ENCODE measurements at places on chromosomes 3 and 15.

DNA sequence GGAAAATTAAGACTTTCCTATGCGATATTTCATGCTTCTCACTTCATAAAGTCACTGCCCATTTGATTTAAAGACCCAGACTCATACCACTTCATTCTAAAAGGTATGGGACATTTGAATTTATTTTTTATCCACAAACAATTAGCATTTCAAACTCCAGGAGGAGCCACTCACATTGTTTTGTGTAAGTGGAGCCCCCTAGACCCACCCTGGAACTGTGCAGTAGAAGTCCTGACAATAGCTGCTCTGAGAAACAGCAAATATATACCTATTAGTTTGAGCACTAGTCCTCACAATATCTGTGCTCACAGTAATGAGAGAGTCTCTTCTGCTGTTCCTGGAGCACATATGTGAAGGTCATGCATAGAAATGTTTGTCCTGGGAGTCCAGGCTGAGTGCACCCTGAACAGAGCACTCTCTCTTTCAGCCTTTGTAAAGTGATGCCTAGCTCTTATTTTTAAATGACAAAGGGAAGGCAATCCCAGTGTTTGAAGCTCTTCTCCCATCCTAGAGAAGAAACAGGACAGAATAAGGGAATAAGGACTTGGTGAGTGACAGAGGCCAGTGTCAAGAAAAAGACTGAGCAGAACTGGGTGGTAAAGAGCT, 127.5 kb upstream of the STRIT1 start:
- no peak for DNase-seq

DNA sequence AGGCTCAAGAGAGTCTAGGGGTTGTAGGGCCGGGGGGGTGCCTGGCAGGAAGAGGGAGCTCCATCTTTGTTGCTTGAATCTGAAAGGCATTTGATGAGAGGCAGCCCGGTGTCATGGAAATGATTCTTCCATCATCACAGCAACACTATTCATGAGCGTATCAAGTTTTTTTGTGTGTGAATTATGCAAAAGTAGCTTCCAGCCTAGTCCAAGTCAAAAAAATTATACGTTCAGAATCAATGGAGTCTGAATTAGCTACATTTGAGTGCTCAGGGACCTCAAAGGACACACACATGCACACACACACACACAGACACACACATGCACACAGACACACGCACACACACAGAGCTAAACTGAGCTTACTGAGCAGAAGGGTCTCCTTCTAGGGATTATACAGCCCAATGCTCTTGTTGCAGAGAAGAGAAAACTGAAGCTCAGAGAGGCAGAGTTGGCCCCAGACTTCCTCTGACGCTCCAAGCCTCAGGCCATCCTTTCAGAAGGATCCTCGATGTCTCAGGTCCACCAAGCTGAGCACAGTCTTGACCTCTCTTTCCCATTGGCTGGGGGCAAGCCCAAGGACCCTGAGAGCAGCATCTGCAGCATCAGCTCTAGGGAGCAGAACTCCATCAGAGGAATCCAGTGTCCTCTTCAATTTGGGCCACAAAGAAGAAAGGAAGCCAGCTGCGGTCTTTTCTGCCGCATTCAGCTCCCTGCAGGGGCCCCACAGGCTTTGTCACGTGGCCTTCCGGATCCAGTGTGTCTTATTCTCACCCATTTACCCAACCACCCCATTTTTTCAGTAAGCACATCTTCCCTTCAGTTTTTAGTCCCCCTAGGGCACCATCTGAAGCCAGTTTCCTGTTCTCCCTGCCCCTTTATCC, 228.0 kb downstream of the UACA start:
- DNase-seq: no peak

- DNase-seq: no peak
Observed at GRCh38 chr3:112619295-112619694, 21.6 kb downstream of the CCDC80 start.

DNA sequence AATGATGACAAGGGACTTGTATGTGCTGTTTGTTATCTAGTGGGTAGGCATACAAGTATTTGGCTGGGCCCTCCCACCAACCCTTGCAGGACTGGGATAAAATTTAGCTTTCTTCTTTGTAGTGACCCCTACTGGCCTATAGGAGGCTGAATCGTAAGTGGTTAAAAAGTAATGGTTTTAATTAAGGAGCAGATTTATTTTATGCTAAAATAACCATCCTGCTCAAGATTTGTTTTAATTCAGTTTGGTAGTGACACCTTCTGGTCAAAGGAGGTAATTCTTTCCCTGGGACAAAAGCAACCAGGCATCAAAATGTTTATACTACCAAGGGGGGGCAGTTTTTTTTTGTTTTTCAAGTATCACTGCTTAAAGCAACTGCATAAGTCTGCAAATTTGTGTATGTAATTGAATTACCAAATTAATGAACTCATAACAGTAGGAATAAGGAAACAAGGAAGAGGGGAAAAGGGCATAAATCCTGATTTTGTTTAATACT, 70.7 kb downstream of the TOP2B start:
- peak; percentile 55 for DNase-seq

- no peak for DNase-seq
Observed at GRCh38 chr3:111246967-111247760, 175.5 kb downstream of the NECTIN3 start.

GRCh38 chr15:68598171-68599152, 19.7 kb downstream of the CORO2B start:
- DNase-seq: no peak

DNA sequence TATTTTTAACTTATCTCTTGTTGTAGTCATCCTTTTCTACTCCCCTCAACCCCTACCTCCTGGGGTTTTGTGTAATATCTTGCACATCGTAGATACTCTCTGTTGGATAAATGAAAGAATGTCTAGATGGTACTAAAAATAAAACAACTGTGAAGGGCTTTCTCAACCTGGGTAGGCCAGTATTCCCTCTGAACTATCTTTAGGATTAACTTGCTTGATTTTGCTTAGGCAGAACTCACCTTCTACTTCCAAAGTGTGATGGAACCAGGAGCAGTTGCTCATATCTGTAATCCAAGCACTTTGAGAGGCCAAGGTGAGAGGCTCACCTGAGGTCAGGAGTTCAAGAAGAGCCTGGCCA, 32.8 kb upstream of the TIPARP start:
- no peak for DNase-seq

All from D341Med (cell line).